ENCODE measurements at places on chromosomes 12 and 14.
A peak's percentile ranks its signal among the peaks of the same experiment; 100 is the strongest.

DNA sequence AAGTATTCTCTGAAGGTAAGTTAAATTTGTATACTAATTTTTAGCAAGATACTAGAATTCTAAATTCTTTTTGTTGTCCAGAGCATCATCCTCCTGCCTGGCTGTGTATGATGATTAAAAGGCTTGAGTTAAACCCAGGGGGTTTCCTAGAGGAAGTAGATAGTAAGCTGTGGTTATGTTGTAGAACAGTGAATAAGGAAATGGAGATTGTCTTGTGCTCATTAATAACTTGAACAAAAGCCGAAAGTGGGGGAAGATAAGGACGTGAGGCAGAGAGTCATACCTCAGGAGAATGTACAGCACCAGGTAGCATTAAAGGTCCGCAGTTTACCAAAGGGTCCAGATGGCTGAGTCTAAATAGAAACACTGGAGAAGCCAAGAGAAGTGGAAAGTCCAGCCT, 42.0 kb downstream of the CKB start:
- no peak for DNase-seq

- no peak for DNase-seq
Measured at GRCh38 chr12:7503686-7504415, at the start of gene CD163. Gene CD163 (minus strand): TSS chr12:7503777. CDS start chr12:7503690, 87 bp downstream.

- peak; percentile 27 for DNase-seq
Measured at GRCh38 chr14:90781344-90781761, 34.9 kb downstream of the TTC7B start.

DNA sequence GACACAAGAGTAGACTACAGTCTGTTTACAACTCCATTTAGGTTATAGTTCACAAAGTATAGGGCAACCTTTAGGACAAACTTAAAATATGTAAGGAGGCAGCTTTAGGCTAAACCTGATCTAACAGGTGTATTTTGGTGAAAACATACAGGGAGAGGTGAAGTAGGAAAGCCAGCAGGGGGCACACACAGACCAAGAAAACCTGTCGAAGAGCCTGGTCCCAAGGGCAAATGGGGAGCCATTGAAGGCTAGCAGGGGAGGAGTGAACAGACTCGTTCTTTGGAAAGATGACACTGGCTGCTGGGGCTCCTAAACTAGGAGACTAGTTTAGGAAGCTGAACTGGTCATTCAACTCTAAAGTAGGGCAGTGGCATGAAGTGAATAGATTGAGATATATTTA, 138.8 kb upstream of the WSCD2 start:
- DNase-seq = no peak

GRCh38 chr14:54333511-54333910, 63.3 kb upstream of the CDKN3 start:
- DNase-seq = no peak

- no peak for DNase-seq
Measured at GRCh38 chr14:99627510-99628381, 17.2 kb upstream of the HHIPL1 start.

All from fibroblast of skin of abdomen (primary cell).